Astrocyte of the spinal cord (primary cell): ENCODE measurements at places on chromosomes 4 and X.

- DNase-seq = no peak
These were observed 424 bp downstream of the SATL1 start for GRCh38 chrX:85243155-85243554.

DNA sequence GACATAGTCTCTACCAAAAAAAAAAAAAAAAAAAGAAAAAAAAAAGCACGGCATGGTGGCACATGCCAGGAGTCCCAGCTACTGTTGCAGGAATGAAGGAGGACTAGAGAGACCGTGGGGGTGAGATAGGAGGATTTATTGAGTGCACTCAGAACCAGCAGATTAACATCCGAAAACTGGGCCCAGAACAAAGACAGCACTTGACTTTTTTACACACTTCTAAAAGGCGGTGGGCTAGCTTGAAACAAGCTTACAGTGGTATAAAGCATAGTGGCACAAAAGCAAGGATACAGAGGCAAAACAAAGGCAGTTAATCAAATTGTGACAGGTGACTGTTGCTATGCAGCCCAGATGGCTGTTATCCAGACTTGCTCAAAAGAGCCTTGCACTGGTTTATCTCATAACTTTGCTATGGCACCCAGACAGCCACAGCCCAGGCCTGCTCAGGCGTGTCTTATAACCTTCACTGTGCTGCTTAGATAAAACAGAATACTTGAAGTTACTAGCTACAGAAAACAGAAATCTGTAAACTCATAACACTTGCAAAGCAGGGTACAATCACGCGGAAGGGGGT lies 9.9 kb upstream of the PI4K2B start:
- DNase-seq = peak; percentile 48

DNA sequence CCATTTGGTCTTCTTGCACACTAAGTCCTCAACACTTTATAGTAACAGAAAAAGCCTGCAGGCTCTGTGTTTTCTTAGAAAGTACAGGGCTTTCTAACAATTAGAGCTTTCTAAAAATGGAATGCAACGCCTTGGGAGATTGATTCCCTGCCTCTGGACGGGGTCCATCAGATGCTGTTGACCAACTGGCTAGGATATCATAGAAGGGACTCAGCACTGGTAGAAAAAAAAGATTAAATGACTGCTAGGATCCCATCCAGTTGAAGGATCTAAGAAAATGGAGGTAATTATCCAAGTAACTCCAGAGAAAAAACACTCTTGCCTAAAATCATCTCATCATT lies 39.5 kb downstream of the USP46 start:
- no peak for DNase-seq

GRCh38 chr4:2272828-2273120 lies 10.9 kb upstream of the MXD4 start:
- no peak for DNase-seq

DNA sequence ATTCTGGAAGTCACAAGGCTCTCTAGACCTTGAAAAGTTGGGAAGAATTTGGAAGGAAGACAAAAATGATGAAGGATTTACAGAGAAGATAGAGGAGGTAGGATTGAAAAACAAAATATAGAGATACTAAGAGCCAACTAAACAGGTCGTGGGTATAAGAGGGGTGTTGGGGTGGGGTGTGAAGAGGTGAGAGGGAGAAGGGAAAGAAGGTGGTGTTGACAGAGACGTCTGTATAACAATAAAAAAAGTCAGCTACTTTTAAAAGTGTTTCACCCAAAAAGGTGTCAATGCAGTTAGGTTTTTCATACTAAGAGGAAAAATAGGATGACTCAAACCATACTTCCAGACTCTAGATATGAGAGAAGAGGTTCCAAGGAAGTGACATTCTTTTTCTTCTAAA lies 33.0 kb upstream of the MAP3K15 start:
- no peak for DNase-seq

DNA sequence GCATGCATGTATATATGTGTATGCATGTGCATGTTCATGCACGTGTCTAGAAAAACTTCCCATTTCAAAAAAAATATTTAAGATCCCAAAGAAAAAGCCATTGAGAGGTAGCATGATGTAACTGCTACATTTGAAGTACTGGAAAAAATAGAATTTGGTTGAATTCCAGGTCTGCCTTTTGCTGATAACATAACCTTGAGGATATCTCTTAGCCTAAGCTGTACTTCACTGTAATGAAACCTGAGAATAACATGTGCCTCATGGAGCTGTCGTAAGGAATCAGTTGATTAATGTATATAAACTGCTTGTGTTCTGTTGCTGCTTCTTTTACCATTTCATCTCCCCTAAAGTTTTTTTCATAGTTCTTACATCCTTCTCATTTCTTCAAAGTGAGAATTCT lies 351.8 kb downstream of the GRIA2 start:
- no peak for DNase-seq

- DNase-seq = peak; percentile 68
These were observed 12.8 kb downstream of the MTM1 start for GRCh38 chrX:150581093-150581775.

DNA sequence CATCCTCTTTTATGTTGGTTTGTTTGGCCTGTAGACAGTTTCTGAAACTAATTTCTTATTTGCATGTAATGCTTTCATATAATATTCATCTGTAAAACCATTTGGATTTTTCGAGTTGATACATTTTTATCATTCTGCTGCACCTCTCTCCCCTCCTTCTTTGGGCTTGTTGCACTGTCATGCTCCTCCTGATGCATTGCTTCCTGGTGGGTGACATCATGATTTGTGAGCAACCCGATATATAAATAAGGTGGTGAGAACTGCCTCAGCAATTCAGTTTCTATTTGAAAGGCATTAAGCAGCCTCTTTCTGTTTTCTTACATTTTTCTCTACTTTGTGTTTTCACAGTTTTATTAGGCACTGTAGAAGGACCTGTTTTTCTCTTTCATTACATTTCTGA lies 515.7 kb downstream of the RPA4 start:
- DNase-seq = peak; percentile 53

DNA sequence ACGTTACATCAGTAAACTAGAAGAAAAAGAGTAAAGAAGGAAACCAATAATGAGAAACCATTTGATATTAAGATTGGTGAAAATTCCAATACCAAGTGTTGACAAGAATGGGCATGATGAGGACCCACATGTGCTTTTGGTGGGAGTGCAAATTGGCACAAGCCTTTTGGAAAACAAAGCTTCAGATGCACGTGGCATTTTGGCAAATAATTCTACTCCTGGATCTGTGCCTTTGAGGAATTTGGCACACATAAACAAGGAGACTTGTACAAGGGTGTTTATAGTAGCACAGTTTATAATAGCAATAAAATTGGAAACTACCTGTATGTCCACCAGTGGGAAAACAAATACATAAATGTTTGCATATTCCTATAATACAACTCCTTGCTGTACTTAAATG lies 324.3 kb upstream of the TAPT1 start:
- DNase-seq = no peak

DNA sequence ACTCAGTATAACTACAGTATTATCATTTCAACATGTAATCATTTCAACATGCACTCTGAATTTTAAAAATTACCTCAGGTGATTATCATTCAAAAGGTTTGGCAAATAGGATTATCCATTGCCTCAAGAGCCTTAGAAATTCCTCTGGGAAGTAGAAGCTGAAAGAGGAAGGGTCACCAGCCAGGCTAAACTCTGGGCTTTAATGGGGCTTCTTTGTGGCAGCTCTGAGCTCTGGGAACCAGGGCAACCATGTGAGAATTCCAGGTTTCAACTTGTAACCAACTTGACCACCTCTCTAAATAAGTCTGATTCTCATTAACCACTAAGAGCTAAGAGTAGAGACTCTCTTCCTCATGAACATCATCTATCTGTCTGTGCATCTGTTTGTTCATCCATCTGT lies 117.2 kb upstream of the MED14 start:
- no peak for DNase-seq

GRCh38 chr4:104418286-104418685 lies 76.4 kb downstream of the CXXC4 start:
- no peak for DNase-seq

GRCh38 chrX:150688911-150689451 lies 4.2 kb upstream of the MTMR1 start:
- DNase-seq = peak; percentile 93

GRCh38 chrX:118554511-118554910 lies 58.9 kb downstream of the DOCK11 start:
- DNase-seq = no peak

- DNase-seq = no peak
These were observed 43.6 kb downstream of the WFS1 start for GRCh38 chr4:6313216-6313615.

- no peak for DNase-seq
These were observed 1041.0 kb upstream of the TENM3 start for GRCh38 chr4:181202240-181202639.

DNA sequence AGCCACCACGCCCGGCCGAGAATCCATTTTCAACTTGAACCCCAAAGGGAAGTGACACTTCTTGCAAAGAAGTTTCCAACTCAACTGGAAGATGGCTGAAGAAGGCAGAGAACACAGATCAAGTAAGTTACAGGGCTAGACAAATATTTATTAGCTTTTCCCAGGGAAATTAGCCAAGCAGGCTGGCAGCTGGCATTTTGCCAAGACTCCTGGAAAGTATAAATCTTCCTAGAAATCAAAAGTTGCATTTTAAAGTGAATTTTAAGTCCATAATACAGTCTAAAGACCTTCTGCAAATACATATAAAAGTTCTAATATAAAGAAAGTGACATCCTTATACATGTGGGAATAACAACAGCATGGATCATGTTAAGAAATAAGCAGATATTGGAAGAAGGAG lies 3.4 kb upstream of the MRPL1 start:
- DNase-seq = no peak

DNA sequence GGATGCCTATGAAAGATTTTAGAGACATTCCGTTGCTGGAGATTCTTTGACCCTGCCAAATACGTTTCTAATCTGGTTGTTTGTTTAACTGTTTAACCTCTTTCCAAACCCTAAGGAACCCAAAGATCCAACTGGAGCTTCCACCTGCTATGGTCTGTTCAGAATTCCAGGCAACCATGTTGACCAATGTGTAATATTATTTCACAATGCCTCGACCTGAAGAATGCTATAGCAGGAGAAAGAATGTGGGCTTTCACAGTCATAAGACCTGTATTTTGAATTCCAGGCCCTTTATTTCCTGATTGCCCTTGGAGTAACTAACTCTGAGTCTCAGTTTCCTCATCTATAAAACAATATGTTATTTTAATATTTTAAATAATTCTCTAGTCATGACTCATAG lies 90.8 kb downstream of the COL25A1 start:
- peak; percentile 32 for DNase-seq

- DNase-seq = peak; percentile 6
These were observed 28.1 kb downstream of the SPANXC start for GRCh38 chrX:141214196-141214595.

- no peak for DNase-seq
These were observed 83.6 kb downstream of the JAKMIP1 start for GRCh38 chr4:6116696-6117285.

DNA sequence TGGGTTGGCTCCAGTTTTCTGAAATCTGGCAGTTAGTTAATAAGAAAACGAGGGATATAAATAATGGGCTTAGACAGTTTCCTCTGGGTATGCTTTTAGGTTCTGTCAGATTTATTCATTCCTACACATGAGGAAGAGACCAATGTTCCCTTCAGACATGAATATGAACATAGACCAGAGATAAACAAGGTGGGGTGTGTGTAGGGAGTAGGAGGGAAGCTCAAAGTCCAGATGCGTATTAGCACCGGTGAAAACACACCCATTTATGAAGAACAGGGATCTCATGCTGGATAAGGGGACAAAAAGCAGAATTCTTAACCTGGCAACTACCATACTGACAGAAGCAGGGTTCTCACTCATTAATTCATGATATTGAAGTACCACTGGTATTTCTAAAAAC lies 223.0 kb downstream of the SOWAHB start:
- no peak for DNase-seq

DNA sequence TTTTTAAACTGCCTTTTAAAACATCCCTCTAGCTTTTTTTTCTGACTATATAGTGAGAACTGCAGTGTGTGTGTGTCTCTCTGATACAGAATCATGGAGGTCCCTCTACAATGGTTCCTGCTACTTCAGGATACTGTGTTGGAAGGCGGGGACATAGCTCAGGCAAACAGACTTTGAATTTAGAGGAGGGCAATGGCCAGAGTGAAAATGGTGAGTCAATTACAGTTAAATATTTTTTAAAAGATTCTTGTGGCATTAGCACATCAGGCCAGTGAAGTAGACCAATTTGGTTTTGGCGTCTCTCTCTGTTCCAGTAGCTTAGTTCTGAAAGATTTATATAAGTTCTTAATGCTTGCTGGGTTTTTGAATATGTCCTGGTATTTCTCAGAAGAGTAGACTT lies 47.1 kb downstream of the ALG13 start:
- peak; percentile 19 for DNase-seq

GRCh38 chr4:119679251-119679650 lies 50.6 kb upstream of the PDE5A start:
- DNase-seq = peak; percentile 65

GRCh38 chr4:106806158-106806797 lies 229.8 kb downstream of the DKK2 start:
- DNase-seq = no peak

DNA sequence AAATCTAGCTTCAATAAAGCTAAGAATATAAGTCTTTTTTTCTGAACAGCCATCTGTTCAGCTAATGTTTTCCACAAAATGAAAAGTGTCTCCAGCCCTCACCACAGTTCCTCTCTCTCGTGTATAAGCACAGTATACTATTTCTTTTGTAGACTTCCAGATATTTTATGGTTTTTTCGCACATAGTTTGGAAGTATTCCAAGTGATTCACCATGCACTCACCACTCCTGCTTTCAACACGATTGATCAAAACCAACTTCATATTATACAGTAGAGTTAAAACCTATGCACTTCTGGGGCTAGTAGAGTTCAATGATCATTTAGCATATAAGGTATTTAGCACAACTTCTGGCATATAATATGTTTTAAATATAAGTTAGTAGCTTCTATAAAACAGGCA lies 105.8 kb upstream of the DCAF12L1 start:
- DNase-seq = peak; percentile 52

GRCh38 chr4:102522031-102522440 lies 20.9 kb downstream of the NFKB1 start:
- no peak for DNase-seq

DNA sequence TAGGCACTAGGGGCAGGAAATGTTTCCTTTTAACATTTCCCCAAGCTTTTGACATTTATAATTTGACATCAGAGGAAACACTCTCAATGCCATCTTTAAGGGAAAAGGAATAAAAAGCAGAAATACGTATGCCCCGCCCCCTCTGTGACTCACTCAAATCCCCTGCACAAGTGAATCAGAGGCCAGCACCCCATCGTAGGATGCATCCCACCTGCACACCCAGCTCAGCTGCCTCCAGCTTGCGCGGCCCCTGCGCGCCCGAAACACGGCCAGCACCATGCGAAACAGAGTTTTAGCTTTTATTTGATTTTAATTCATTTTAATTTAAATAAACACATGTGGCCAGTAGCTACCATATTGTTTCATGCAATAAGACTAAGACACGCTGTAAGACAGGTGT lies 29.5 kb downstream of the ABLIM2 start:
- DNase-seq = no peak

DNA sequence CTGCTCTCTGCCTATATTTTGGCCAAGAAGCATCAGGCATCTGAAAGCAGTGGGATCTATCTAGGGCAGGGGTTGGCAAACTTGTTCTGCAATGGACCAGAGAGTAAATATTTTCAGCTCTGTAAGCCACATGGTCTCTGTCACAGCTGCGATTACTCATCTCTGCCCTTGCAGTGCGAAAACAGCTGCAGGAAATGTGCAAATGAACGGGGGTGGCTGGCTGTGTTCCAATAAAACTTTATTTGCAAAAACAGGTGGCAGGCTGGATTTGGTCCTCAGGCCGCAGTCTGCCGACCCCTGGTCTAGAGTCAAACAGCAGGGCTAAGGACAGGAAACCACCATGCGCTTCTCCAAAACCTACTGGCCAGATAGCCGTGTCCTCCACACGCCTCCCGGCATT lies 48.6 kb downstream of the ACOX3 start:
- peak; percentile 82 for DNase-seq
